Activated T-cell treated with anti-CD3 and anti-CD28 coated beads, Interleukin-2, amount 50 U/mL, for 72 hours (primary cell): ENCODE measurements at places on chromosomes 7 and 10. TPM values are rescaled to one million over a fixed set of nuclear protein-coding genes. Genes with fewer than 3 reads are reported as not detected.

DNA sequence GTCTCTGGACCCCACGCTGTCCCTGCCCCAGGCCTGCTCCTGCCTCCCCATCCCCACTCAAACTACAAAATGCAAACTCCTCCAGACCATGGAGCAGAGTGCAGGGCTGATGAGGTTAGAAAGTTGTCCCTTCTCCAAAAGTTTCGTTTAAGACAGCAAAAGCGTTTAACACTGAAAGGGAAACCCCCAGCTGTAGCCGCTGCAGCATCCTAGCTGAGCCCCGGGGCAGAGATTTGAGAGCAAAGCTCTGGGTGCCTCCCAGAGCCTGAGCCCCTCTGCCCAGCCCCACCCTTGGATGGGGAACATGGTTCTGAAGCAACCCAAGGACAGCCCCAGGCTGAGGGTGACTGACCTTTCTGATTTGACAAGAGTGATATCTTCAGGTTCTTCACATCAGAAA, 52.8 kb upstream of the ENO4 start:
- no peak overlapping the region for H3K27ac ChIP-seq
- H3K27me3 ChIP-seq: peaks cover 49% of the 10 kb centered on the region
- H3K36me3 ChIP-seq: no peaks in the 10 kb centered on the region
- H3K4me1 ChIP-seq: peaks cover 17% of the 10 kb centered on the region

GRCh38 chr10:80104066-80104926, 25.8 kb downstream of the TMEM254 start:
- H3K36me3 ChIP-seq: peaks cover 8% of the 10 kb centered on the region
- no peak overlapping the region for H3K4me3 ChIP-seq
- H3K27ac ChIP-seq: no peak overlapping the region
- DNase-seq: no peak
- no peaks in the 10 kb centered on the region for H3K4me1 ChIP-seq

GRCh38 chr7:121073463-121074099, 85.1 kb downstream of the CPED1 start:
- no peaks in the 10 kb centered on the region for H3K36me3 ChIP-seq
- H3K4me1 ChIP-seq: peaks cover 9% of the 10 kb centered on the region
- H3K27me3 ChIP-seq: peaks cover 31% of the 10 kb centered on the region
- DNase-seq: no peak
- no peak overlapping the region for H3K4me3 ChIP-seq
- no peak overlapping the region for H3K27ac ChIP-seq

- peak; percentile 50 for DNase-seq
- H3K27me3 ChIP-seq: peaks cover 29% of the 10 kb centered on the region
- peak overlapping the region; percentile 87 for H3K4me3 ChIP-seq
- H3K27ac ChIP-seq: no peak overlapping the region
Measured at GRCh38 chr7:28926871-28927597, 31.1 kb downstream of the TRIL start.

DNA sequence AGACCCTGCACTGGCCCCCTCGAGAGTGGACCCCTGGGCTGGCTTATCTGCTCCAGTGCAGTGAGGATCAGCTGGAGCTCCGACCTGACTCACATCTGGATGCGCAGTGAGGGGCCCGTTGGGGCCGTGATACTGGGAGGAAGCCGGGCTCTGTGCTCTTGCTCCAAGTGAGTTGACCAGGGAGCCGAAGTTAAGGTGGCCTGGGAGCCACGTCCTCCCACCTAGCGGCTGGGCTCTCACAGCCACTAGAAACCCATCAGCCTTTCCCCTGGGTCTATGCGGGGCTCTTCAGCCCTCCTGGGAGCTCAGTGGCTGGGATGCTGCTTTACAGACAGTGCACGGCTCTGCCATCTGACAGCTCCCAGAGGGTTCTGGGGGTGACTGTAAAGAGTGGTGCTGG, 9.1 kb downstream of the ALKBH4 start:
- no peaks in the 10 kb centered on the region for H3K27me3 ChIP-seq
- no peaks in the 10 kb centered on the region for H3K36me3 ChIP-seq
- H3K27ac ChIP-seq: no peak overlapping the region
- H3K4me1 ChIP-seq: no peaks in the 10 kb centered on the region
- no peak overlapping the region for H3K4me3 ChIP-seq

GRCh38 chr10:47164126-47164799, 135.7 kb upstream of the GDF10 start:
- H3K36me3 ChIP-seq: peaks cover 6% of the 10 kb centered on the region
- no peak overlapping the region for H3K27ac ChIP-seq
- H3K27me3 ChIP-seq: no peaks in the 10 kb centered on the region
- H3K4me3 ChIP-seq: no peak overlapping the region

DNA sequence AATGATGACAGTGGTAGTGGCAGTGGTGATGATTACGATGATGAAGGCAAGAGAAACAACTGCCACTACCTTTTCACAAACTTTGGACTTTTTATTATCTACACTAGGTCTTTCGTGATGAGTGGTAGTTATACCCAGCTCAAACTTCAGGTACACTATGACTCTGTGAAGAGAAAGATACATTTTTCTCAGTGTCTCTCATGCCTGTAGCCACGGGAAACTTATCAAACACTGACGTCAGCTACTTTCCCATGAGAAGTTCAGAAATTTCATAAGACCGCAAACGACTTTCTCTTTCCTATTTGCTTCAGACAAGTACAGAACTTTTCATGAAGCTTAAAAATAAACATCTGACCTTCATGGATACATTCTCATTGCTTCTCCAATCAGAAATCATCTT, 57.0 kb downstream of the CALD1 start:
- no peak overlapping the region for H3K4me3 ChIP-seq
- H3K27ac ChIP-seq: no peak overlapping the region
- no peaks in the 10 kb centered on the region for H3K27me3 ChIP-seq
- H3K4me1 ChIP-seq: no peaks in the 10 kb centered on the region

DNA sequence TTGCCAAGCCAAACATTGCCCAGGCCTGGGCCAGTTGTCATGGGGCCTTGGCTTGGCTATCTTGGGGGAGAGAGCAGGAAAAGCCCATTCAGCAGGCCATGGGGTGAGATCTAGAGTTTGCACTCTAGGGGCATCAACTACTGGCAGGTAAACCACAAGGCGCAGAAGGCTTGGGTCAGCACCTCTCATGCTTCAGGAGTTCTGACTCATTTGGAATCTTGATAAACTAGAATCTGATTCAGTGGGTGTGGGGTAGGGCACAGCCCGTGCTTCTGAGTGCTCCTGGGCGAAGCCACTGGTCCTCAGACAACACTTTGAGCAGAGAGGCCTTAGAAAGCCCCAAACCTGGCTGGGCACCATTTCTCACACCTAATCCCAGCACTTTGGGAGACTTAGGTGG, 81.1 kb downstream of the RGS10 start:
- no peaks in the 10 kb centered on the region for H3K27me3 ChIP-seq
- no peak overlapping the region for H3K27ac ChIP-seq
- peaks cover 10% of the 10 kb centered on the region for H3K36me3 ChIP-seq
- no peak overlapping the region for H3K4me3 ChIP-seq
- peak; percentile 30 for DNase-seq
- peaks cover 13% of the 10 kb centered on the region for H3K4me1 ChIP-seq

- no peak for DNase-seq
- H3K27ac ChIP-seq: no peak overlapping the region
- H3K4me1 ChIP-seq: no peaks in the 10 kb centered on the region
- H3K36me3 ChIP-seq: no peaks in the 10 kb centered on the region
- H3K27me3 ChIP-seq: peaks cover 9% of the 10 kb centered on the region
Measured at GRCh38 chr7:27121684-27122076, 8.9 kb downstream of the HOXA4 start.

- H3K36me3 ChIP-seq: no peaks in the 10 kb centered on the region
- no peak for DNase-seq
- no peaks in the 10 kb centered on the region for H3K4me1 ChIP-seq
- no peak overlapping the region for H3K4me3 ChIP-seq
- no peak overlapping the region for H3K27ac ChIP-seq
- H3K27me3 ChIP-seq: peaks cover 11% of the 10 kb centered on the region
Measured at GRCh38 chr10:58177362-58177947, 90.2 kb downstream of the IPMK start.

DNA sequence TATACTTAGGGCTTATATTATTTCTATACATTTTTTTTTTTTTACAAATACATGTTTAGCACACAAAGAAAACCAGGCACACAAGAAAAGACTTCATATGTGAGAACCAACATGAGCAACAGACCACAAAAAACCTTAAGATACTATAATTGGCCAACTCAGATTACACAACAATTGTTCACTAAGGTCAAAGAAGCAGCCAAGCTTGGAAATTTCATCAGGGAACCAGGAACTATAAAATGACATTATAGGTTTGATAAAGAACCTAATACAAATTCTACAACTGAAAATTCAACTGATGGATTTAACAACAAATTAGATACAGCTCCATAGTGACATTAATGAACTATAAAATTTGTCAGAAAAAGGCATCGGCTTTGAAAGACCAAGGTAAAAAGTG, 4.4 kb upstream of the LUC7L2 start:
- H3K4me1 ChIP-seq: peaks cover 22% of the 10 kb centered on the region
- no peaks in the 10 kb centered on the region for H3K27me3 ChIP-seq
- peaks cover 3% of the 10 kb centered on the region for H3K36me3 ChIP-seq
- no peak overlapping the region for H3K4me3 ChIP-seq
- peak overlapping the region; percentile 74 for H3K27ac ChIP-seq

DNA sequence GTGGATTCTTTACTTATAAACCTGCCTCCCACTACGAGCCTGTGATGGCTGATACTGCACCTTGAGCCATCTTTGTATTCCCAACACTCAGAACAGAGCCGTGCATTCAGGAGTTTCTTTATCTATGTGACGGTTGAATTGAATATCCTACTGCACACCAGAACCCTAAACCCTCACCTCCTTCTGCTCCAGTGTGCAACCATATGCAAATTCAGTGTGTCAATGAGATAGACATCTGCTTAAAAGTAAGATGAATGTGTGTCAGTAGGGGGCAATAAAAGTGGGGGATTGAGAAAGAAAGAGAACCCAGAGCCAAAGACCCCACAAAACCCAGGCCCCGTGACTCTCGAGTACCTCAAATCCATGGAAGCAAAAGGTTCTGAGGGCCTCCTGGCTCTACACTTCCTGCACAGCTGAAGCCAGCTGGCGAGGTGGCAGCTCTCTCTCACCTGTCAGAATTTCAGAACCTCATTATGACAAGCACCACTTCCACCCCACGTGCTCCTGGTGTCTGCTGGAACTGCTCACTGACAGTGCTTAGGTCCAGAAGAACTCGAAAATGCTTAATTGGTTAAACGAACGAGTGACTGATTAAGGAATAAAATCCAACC, 143.3 kb upstream of the GPR26 start:
- no peak for DNase-seq
- H3K4me3 ChIP-seq: no peak overlapping the region
- H3K27me3 ChIP-seq: no peaks in the 10 kb centered on the region
- no peaks in the 10 kb centered on the region for H3K36me3 ChIP-seq
- H3K4me1 ChIP-seq: no peaks in the 10 kb centered on the region

DNA sequence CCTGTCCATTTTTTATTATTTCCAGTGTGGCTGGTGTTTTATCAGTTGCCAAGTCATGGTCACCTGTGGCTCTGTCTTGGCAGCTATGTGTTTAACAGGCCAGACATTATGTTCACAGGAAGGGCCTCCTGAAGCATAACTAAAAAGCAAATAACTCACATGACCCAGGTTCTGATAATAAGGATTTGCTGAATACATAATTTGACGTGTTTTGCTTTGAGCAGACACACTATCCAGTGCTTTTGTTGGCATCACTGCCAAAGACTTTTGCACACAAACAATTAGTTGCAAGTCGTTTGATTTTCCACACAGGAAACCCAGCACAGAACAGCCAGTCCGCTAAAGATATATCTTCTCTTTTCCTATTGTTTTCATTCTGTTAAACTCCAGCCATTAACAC, 173.6 kb downstream of the ARL4A start:
- H3K27me3 ChIP-seq: peaks cover 6% of the 10 kb centered on the region
- no peak for DNase-seq
- H3K4me3 ChIP-seq: no peak overlapping the region
- no peaks in the 10 kb centered on the region for H3K36me3 ChIP-seq

- no peaks in the 10 kb centered on the region for H3K36me3 ChIP-seq
- no peak overlapping the region for H3K27ac ChIP-seq
- H3K4me3 ChIP-seq: no peak overlapping the region
- DNase-seq: no peak
Measured at GRCh38 chr7:130275826-130276297, 9.2 kb downstream of the CPA2 start.

DNA sequence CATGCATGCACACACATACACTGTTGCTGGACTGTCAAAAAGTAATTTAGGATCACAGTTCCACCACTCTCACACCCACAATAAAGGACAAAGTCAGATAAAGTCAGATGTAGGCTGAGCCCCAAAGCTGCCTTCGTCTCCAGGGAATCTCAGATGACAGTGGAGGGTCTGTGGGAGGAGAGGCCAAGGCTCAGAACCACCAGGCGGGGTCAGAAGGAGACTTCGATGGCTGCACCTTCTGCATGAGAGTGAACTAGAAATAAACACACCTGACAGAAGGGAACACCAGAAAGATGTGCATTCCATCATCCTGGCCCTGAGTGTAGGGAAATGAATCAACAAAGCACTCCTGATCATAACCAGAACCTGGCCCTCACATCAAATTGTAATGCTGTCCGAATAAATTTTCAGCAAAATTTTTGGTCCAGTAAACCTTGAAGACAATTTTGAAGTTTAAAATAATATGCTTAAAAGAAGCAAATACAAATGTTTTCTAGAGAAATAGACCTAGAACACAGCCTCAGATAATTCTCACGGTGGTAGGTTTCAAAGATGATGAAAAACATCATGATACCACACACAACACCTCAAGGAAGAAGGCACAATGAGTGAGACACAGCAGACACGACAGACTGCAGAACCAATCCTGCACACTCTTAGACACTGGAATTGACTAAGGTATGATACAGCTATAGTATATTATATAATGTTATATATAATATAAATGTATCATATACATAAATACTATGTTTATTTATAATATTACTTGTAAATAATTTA, 269.8 kb upstream of the KLF6 start:
- H3K4me3 ChIP-seq: no peak overlapping the region
- H3K27me3 ChIP-seq: no peaks in the 10 kb centered on the region
- no peak overlapping the region for H3K27ac ChIP-seq
- DNase-seq: no peak

- H3K27me3 ChIP-seq: peaks cover 21% of the 10 kb centered on the region
- H3K4me3 ChIP-seq: no peak overlapping the region
- no peak overlapping the region for H3K27ac ChIP-seq
Measured at GRCh38 chr10:4265964-4266363, 481.0 kb upstream of the KLF6 start.

GRCh38 chr10:35640951-35641675, 983 bp downstream of the FZD8 start:
- peak; percentile 61 for DNase-seq
- H3K36me3 ChIP-seq: no peaks in the 10 kb centered on the region
- peak overlapping the region; percentile 88 for H3K4me3 ChIP-seq
- peaks cover 43% of the 10 kb centered on the region for H3K27me3 ChIP-seq
- peaks cover 13% of the 10 kb centered on the region for H3K4me1 ChIP-seq
- H3K27ac ChIP-seq: no peak overlapping the region

Gene WNT8B
- 0.22 TPM for total RNA-seq

Gene CABCOCO1
- not detected for total RNA-seq

Gene C1QL3
- 0.12 TPM for total RNA-seq
